Activated CD8-positive, alpha-beta T cell treated with anti-CD3 and anti-CD28 coated beads for 36 hours (primary cell): ENCODE measurements at places on chromosomes 7 and 10. TPM values are rescaled to one million over a fixed set of nuclear protein-coding genes. Genes with fewer than 3 reads are reported as not detected.

The PON1 gene
- total RNA-seq, result not detected

The MCM10 gene
- 69.0 TPM for total RNA-seq

The PTPRZ1 gene
- total RNA-seq, result not detected

The HEPACAM2 gene
- not detected for total RNA-seq

The HECTD2 gene
- total RNA-seq, result 3.8 TPM
